ENCODE measurements at places on chromosomes 13 and 19.
A peak's percentile ranks its signal among the peaks of the same experiment; 100 is the strongest.

DNA sequence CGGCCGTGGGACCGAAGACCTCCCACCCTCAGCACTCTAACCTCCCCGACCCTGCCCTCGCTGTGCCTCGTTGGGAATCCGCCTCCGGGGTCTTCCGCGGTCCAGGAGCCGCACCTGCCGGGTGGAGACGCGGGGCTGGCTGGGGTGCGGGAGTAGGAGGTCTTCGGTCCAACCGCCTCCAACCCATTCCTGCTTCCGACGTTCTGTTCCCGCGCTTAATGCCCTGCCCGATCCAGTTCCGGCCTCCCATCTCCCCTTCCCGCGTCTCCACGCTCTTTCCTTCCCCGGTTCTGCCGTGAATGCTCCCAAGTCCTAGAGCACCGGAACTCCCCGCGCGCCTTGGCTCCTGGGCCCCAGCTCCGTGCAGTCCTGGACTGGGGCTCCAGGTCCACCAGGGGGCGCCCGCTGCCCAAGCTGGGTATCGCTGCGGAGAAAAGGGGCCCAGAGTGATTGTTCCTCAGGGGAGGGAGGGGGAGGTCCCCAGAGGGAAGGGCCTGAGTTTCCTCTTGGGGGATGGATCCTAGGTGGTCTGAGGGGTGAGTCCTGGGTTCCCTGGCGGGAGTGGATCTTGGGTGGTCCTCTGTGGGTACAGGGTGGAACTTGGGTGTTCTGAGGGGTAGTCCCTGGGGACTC lies 14.1 kb upstream of the TNFSF9 start:
- peak; percentile 89 for DNase-seq

GRCh38 chr13:111177081-111177711 lies 62.1 kb downstream of the ARHGEF7 start:
- no peak for DNase-seq

GRCh38 chr19:44682807-44683206 lies 11.5 kb downstream of the CEACAM19 start:
- no peak for DNase-seq

- no peak for DNase-seq
Measured at GRCh38 chr13:111577956-111578605, 257.6 kb downstream of the TEX29 start.

DNA sequence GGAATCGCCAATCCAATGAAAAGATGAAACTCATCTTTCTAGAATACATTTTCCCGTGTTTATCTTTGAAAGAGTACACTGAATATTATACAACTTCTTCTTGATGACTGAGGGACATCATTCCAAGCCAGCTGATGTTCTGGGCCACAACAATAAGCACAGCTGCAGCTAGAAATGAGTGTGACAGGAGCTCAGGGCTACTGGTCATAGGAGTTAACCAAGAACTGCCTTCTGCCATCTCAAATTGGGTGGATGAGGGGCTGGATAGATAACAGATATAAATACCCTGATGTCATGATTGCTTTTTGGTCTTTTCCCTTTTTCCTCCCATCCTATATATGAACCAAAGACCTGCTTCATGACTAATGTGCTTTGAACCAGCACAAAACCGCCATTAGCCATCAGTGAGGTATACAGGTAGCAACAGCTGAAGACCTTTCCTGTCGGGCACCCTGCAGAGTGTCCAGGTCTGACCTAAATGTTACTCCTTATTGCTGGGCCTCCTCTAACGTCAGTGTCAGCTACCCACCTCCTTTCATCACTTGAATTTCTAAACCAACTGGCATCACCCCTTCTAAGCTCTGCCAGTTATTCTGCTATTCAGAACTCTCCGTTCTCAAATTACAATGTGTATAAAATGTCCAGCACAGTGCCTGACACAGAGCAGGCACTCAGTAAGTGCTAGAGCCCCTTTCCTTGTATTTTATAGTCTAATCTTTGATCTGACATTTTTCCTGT lies 178.2 kb downstream of the ENOX1 start:
- DNase-seq, result no peak

DNA sequence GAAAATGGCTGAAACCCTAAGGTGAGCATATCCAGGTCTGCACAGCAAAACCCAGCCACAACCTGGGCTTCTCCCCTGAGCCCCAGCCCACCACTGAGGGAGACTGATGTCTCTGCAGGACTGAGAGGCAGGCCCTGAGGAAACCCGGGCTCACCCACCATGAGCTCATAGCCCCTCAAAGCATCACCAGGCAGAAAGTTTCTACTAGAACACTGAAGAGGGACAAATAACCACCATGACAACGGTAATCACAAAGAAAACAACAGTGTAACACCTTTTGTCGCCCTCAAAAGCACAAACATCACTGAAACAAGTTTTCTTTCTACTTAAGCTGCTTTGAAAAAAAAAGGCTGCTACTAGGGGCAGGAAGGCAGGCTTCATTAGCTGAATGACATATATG lies 29.8 kb downstream of the TSHZ3 start:
- DNase-seq, result no peak

DNA sequence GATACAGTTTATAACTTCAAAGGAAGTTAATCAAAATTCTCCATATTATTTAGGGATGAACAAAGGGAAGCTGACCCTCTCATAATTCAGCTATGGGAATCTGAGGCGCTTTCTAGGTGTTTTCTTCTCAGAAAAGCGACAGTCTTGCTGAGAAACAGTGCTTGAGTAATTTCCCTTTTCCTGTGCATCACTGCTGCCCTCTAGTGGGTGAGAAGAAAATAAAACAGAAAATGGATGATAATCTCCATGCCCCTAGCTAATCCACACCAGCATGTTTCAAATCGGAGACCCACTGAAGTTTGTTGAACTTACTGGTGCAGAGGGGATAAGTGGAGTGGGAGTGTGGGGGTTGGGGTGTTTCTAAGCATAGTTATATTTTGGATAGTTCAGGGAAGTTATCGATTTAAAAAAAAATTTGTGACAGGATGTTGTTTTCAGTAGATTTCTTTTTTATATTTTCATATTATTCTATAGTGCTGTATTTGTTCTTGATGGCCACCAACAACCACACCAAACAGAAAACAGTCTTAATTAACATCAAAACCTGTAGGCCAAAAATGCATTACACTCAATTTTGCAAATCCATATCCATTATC lies 21.4 kb downstream of the LCP1 start:
- no peak for DNase-seq

DNA sequence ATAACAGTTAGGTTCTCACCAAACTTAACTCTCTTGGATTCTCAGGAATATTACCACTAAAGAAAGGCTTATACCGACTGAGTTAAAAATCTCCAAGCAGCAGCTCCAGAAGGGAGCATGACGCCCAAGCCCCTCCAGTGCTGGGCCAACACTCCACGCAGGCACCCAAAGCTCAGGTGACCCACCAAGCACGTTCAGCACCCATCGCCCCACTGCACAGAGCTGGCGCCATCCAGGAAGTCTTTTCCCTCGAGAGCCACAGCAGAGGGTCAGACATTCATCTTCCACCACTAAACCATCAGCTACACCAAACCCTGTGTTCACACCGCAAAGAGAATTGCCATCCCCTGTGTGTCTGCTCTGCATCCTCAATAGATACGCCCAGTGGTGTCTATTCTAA lies 65.7 kb downstream of the SOX1 start:
- no peak for DNase-seq

- no peak for DNase-seq
Measured at GRCh38 chr13:84741253-84741652, 859.0 kb upstream of the SLITRK1 start.

DNA sequence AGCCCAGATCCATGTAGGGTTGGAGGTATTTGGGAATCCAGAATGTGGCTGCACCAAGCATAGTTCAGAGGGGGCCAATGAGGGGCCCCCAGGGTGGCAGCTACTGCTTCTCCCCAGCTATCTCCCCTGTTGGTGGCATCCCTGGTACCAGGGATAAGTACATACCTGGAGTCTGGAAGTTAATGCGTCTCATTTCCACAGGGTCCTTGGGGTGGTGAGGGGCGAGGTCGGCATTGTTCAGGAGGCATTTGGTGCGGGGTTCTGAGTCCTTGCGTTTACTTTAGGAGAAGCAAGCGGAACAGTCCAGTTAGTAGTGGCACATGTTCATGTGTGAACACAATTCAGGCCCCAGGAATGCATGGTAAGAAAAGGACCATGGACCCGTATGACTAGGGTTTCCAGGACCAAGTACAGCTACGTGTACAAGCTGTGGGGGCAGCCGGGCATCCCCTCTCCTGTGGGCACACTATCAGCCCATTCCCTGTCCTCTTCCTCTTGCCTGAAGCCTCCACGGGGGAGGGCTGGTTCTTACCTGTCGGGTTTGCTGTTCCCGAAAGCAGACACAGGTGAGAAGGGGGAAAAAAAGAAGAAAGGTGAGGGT lies 122.3 kb downstream of the PTPRS start:
- DNase-seq, result no peak

- DNase-seq, result no peak
Measured at GRCh38 chr13:33015241-33015668, 968 bp upstream of the KL start.

GRCh38 chr13:50787316-50788195 lies 55.9 kb downstream of the DLEU7 start:
- no peak for DNase-seq

GRCh38 chr19:29896802-29897201 lies 45.2 kb upstream of the URI1 start:
- no peak for DNase-seq

GRCh38 chr19:21462540-21462939 lies 42.9 kb upstream of the ZNF429 start:
- DNase-seq, result no peak

DNA sequence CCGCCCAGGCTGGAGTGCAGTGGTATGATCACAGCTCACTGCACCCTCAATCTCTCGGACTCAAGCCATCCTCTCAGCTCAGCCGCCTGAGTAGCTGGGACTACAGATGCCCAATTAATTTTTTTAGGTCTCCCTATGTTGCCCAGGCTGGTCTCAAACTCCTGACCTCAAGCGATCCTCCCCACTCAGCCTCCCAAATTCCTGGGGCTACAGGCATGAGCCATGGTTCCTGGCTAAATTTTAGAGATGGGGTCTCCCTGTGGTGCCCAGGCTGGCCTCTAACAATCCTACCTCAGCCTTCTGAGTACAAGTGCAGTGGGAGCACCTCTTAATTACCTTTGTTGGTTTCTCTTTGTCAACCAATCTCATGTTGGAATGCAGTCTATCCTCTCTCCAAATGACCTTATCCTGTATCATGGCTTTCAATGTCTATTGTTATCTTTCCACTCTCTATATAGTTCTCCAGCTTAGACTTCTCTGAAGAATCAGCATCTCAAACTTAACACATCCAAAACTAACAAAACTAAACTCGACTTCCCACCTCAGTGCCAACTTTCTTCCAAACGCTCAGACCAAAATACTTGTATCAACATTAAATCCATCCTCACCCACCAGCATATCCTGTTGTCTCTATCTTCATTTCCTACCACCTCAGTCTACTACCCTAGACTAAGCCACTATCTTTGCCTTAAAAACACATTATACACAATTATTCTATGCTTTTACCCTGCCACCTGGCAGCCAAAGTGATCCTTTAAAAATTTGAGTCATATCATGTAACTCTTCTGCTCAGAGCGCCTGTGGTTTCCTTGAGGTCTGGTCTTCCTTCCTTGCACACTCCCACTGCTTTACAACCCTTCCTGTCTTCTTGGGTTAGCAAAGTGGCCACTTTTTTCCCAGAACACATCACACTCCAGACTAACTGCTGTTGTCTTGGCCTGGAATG lies 6.7 kb downstream of the TPT1 start:
- DNase-seq, result no peak

- DNase-seq, result peak; percentile 53
Measured at GRCh38 chr13:75312884-75313520, 169.0 kb downstream of the TBC1D4 start.

Data from activated T-cell treated with anti-CD3 and anti-CD28 coated beads for 48 hours (primary cell).